ENCODE measurements at places on chromosomes 1 and 21. TPM values are rescaled to one million over a fixed set of nuclear protein-coding genes. Genes with fewer than 3 reads are reported as not detected.
A peak's percentile ranks its signal among the peaks of the same experiment; 100 is the strongest.

DNA sequence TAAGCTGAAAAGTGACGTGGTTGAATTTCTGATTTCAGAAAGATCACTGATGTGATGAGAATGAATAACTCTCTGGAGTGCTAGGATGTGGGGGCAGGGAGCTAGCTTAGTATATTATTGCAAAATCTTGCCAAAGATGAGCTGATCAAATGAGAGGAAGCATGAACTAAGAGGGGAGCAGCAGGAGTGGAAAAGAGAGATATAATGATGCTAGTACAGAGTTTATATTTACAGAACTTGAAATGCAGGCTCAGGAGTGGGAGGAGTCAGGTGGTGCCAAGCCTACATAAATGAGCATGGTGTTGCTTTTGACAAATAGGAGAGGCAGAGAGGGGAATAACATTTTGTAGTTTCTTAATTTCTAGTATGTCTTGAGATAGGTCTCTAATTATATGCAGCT is 38.1 kb upstream of the NBL1 start:
- DNase-seq, result no peak

GRCh38 chr1:78091886-78092285 is 46.1 kb downstream of the GIPC2 start:
- DNase-seq, result no peak

GRCh38 chr1:21939650-21940374 is 2.7 kb upstream of the HSPG2 start:
- DNase-seq, result peak; percentile 78

DNA sequence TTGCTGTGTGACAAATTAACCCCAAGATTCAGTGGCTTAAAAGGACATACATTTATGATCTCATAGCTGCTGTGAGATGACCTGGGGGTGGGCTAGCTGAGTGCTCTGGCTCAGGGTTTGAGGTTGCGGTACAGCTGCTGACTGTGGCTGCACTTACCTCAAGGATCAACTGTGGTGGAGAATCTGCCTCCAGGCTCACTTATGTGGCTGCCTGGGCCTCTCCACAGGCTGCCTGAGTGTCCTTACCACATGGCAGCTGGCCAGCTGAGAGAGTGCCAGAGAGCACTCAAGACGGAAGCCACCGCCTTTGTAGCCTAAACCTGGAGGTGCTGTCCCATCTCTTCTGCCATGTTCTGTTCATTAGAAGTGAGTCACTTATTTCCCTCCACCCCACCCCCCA is 5.7 kb downstream of the LRRC71 start:
- peak; percentile 86 for DNase-seq

Gene LENEP
- total RNA-seq, result 0.42 TPM

DNA sequence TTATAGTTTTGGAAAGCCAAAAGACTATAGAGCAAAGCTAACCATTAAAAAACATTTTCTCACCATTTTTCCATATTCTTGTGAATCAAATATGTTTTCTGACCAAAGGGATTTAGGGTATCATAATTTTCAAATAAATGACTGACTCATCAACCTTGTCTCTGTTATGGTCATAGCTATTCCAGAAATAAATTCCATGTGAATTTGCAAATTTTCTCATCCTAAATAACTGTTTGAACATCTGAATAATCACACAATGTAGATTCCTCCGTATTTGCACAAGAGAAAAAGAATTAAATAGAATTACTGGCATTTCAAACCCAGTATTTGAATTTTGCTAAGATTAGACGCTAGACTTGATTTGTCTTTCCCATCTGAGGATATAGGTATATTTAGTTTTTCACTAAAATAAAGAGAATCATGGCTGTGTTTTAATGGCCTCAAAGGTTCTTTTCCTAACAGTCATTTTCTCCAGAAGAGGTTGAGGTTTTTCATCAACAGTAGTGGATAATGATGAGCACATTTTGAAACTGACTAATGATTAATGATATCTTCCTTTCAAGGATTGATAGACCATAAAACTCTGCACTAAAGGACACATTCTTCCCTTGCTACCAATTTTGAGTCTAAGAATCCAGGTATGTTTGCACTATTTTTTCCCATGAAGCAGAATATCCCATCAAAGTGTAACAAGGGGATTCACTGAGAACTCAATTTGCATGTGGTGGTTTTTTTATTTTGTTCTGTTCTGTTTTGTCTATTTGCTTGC is 9.5 kb upstream of the DUSP23 start:
- DNase-seq, result no peak

- no peak for DNase-seq
Measured at GRCh38 chr1:37734629-37735591, 30.0 kb downstream of the EPHA10 start.

- DNase-seq, result no peak
Measured at GRCh38 chr1:78132948-78133322, 87.2 kb downstream of the GIPC2 start.

GRCh38 chr1:160954158-160955104 is at the start of gene ITLN2:
Gene ITLN2, minus strand, starts transcription at chr1:160954809. Its CDS starts 68 bp downstream, at chr1:160954741.
- peak; percentile 45 for DNase-seq

- no peak for DNase-seq
Measured at GRCh38 chr1:4585216-4585615, 69.2 kb upstream of the AJAP1 start.

Gene GPR25
- not detected for total RNA-seq

GRCh38 chr1:179353546-179353945 is 12.2 kb upstream of the AXDND1 start:
- DNase-seq, result no peak

- no peak for DNase-seq
Measured at GRCh38 chr1:118154220-118154619, 30.8 kb downstream of the SPAG17 start.

Gene PIK3R3
- 1.6 TPM for total RNA-seq

GRCh38 chr1:211472724-211473123 is 19.2 kb downstream of the RD3 start:
- no peak for DNase-seq

DNA sequence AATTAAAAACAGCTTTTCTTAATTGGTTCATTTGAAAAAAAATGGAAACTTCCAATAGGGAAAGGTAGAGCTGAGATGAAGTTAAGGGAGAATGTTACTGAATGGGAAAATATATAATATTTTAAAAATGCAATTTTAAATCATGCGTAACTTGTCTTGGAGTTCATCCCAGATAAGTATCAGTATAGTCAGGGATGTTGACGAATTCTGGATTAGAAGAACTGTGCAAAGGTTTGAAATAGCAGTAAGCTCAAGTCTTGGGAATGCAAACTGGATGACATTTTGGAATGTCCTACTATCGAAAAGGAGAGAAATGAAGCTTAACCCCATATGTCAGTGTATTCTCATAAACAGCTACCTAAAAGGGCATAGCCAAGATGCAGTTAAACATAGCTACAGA is 4.0 kb upstream of the ST6GALNAC3 start:
- DNase-seq, result no peak

Gene KRTAP10-4
- not detected for total RNA-seq

DNA sequence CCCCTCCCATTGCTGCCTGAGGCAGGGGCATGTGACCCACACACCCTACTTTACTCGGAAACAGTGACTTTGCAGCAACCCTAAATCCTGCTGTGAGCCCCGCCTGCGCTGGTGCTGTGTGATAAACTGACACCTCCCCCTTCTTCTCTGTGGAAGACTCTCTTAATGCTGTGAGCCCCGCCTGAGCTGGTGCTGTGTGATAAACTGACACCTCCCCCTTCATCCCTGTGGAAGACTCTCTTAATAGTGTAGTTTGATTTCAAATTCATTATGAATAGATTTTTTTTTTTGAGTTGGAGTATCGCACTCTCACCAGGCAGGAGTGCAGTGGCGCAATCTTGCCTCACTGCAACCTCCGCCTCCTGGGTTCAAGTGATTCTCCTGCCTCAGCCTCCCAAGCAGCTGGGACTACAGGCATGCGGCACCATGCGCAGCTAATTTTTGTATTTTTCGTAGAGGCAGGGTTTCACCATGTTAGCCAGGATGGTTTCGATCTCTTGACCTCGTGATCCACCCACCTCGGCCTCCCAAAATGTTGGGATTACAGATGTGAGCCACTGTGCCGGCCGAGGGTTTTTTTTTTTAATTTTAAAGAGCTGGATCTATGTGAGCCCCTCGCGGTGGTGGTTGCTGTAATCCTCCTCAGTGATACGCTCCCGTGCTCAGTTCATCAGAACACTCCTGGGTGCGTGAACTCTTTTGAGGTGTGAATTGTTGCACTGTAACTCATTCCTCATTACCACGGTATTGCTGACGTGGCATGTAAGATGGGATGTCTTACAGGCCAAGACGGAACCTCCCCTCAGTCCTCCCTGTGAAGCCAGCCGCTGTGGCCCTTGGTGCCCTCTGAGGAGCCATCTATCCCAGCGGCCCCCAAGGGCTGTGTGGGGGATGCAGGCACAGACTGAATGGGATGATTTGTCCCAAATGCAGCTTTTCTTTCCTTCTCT is 60.3 kb downstream of the GALNT2 start:
- DNase-seq, result no peak

Gene DENND2C
- total RNA-seq, result 3.6 TPM

DNA sequence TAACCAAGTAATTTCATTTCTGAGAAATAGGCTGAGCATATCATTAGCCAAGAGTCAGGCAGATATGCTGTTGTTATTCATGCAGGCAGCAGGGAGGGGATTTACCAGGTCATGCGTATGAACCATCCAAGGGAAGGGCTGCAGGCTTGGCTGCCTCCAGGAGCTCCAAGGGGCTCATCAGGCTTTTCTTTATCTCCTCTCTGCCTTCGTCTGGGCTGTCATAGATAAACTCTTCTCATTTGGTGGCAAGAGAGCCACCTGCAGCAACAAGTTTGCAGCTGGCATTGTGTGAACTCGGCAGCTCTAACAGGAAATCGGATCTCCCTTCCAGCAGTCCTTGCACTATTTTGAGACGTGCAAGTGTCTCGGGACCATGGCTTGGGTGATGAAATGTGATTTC is 7.5 kb downstream of the CCDC27 start:
- DNase-seq, result no peak

Gene SHISAL2A
- total RNA-seq, result not detected

Gene RIPPLY3
- not detected for total RNA-seq

- DNase-seq, result no peak
Measured at GRCh38 chr1:98690576-98690975, 29.1 kb downstream of the SNX7 start.

- DNase-seq, result no peak
Measured at GRCh38 chr1:39317111-39317510, 112.6 kb downstream of the MACF1 start.

DNA sequence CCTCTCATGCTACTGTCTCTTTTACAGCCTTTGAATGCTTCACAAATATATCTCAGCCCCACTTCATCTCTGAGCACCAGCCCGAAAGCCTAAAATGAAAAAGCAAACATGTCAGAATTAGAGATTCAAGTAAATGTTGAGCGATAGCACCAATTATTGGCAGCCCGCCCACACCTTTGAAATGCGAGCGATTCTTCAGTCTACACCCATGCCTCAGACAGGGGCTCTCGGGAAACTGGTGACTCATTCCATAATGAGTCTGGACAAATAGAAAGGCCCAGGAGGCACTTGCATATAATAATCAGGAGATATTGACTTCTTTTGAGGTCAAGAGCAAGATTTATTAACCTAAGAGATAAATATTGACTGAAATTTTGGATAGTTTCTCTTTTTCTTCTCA is 487.3 kb upstream of the PTBP2 start:
- peak; percentile 29 for DNase-seq

DNA sequence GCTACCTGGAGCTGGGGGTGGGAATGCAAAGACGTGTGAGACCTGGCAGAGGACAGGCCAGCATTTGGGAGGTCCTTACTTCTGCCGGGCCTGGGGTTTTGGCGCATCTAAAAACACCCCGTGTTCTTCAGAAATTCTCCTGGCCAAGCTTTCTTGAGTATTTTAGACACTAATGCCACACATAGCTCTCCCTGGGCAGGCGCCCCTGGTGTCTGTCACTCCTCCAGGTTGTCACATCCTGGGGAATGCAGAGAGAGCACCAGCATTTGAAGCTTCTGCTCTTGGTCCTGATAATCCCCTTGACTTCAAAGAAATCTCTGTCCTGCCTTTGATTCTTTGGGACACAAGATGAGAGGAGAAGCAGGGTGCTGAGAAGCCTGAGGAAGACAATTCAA is 6.0 kb downstream of the CAPN9 start:
- no peak for DNase-seq

GRCh38 chr1:31111290-31111951 is 45.9 kb upstream of the PUM1 start:
- no peak for DNase-seq

DNA sequence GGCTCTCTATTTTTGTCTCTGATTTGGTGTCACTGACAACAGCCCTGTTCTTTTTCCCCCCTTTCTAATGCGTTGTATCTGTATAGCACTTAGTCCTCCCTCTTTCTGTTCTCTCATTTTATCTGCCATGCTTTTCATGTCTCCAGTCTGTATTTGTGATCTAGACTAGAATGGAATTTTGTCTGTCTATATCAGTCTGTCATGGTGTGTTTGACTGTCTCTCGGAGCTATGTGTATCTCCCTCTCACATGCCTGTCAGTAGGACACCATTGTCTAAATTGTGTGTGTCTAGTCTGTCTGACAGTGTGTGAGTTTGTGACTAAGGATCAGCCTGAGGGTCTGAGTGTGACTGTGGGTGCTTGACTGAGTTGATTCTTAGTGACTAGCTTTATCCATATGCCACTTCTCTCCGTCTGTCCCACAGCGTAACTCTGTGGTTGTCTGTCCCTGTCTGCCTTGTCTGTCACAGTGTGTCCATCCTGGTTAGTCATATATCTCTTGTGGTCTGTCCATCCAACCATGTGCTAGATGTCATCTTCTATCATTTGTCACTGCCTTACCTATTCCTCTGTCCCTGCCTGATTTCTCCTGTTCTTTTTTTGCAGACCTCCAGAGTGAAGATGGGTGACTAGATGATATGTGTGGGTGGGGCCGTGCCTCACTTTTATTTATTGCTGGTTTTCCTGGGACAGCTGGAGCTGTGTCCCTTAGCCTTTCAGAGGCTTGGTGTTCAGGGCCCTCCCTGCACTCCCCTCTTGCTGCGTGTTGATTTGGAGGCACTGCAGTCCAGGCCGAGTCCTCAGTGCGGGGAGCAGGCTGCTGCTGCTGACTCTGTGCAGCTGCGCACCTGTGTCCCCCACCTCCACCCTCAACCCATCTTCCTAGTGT is 1.4 kb upstream of the B4GALT2 start:
- no peak for DNase-seq

DNA sequence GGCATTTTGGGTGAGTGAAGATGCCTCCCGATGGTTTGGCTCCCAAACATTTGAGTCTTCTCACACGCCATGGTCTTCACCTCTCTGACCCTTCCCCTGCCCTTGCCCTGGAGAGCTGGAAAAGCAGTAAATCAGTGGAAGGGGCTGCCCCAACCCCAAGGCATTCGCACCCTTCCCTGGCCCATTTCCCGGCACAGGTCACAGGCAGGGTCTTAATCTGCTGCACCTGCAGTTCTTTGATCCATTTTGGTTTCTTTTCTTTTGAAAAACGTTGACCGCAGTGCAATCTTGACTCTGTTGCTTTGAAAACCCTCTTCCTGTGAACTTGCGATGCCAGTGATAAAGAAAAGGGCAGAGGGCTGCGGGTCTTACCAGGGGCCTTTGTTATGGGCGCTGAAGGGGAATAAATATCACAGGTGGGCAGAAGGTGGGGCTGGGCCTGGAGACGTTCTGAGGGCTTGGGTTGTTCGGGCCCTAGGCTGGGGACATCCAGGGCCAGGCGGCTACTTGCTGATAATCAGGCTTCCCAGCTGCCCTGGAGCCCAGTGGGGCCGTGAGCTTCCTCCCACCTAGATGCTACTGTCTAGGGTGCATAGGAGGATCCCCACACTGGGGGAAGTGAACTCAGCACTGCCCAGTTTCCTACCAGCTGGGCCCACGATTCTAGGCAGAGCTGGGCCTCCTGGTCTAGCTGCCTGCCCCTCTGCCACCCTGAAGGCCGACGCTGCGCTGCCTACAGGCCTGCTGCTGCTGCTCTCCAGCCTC is 38.6 kb upstream of the EPS8L3 start:
- DNase-seq, result no peak

Gene SMCP
- total RNA-seq, result not detected

Gene FAAH
- 24.8 TPM for total RNA-seq
